ENCODE measurements at places on chromosomes 2 and 18.

- no peak overlapping the region for H3K27ac ChIP-seq
- H3K36me3 ChIP-seq: no peaks in the 10 kb centered on the region
- H3K4me1 ChIP-seq: no peaks in the 10 kb centered on the region
- H3K27me3 ChIP-seq: no peaks in the 10 kb centered on the region
These were observed 236.5 kb downstream of the AKAIN1 start for GRCh38 chr18:4960578-4960977.

DNA sequence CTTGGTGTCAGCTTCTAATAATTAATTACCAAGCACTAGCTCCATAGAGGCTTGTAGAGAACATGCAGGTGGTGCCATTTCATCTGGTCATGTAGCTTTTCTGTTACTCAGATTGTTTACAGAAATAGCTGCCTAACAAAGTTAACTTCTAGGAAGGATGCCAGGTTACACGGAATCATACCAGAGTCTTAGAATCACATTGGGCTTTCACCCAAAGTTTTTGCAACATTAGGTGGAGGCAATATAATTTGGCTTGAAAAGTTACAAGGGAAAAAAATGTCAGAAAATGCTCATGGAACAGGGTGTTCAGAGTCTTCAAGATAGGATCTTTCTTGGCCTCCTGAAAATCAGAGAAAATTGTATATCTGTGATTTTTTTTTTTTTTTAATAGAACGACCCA is 135.6 kb downstream of the ARHGAP15 start:
- H3K4me1 ChIP-seq: peaks cover 45% of the 10 kb centered on the region
- no peak for DNase-seq
- H3K36me3 ChIP-seq: peaks cover 56% of the 10 kb centered on the region
- no peaks in the 10 kb centered on the region for H3K27me3 ChIP-seq
- H3K27ac ChIP-seq: no peak overlapping the region

- no peak overlapping the region for H3K27ac ChIP-seq
- peaks cover 29% of the 10 kb centered on the region for H3K27me3 ChIP-seq
- peak; percentile 68 for DNase-seq
- no peak overlapping the region for H3K4me3 ChIP-seq
These were observed 92.6 kb downstream of the CMPK2 start for GRCh38 chr2:6773007-6773693.

DNA sequence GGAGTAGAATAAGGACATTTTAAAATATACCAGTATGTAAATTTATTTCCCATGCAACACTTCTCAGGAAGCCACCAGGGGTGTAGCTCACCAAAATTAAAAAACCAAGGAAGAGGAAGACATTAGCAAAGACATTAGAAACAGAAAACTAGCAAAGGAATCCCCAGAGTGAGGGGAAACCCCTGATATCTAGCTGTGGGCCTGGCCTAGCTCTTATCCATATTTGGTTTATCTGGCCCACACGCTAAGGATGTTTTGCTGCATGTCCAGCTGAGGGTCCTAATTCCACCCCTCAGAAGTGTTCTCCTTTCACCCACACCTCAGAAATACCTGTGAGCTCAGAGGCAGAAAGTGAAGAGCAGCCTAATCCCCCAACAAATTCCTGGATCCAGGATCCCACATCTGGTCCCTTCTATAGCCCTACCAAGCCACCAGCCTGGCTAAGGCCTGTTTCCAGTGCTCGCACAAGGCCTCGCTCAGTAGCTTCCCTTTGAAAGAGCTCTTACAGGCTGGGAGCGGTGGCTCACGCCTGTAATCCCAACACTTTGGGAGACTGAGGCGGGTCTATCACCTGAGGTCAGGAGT is 17.4 kb downstream of the OSBPL1A start:
- no peaks in the 10 kb centered on the region for H3K4me1 ChIP-seq
- DNase-seq: no peak
- peaks cover 1% of the 10 kb centered on the region for H3K27me3 ChIP-seq
- no peak overlapping the region for H3K4me3 ChIP-seq
- no peak overlapping the region for H3K27ac ChIP-seq
- H3K36me3 ChIP-seq: no peaks in the 10 kb centered on the region

- H3K27ac ChIP-seq: no peak overlapping the region
- no peak for DNase-seq
- H3K27me3 ChIP-seq: no peaks in the 10 kb centered on the region
- H3K4me1 ChIP-seq: peaks cover 42% of the 10 kb centered on the region
- H3K4me3 ChIP-seq: peak overlapping the region; percentile 58
These were observed 1.6 kb downstream of the SMARCAL1 start for GRCh38 chr2:216413882-216414281.

- no peak overlapping the region for H3K27ac ChIP-seq
- no peaks in the 10 kb centered on the region for H3K4me1 ChIP-seq
- DNase-seq: no peak
- H3K4me3 ChIP-seq: no peak overlapping the region
These were observed 353.9 kb upstream of the SPHKAP start for GRCh38 chr2:228535396-228535795.

DNA sequence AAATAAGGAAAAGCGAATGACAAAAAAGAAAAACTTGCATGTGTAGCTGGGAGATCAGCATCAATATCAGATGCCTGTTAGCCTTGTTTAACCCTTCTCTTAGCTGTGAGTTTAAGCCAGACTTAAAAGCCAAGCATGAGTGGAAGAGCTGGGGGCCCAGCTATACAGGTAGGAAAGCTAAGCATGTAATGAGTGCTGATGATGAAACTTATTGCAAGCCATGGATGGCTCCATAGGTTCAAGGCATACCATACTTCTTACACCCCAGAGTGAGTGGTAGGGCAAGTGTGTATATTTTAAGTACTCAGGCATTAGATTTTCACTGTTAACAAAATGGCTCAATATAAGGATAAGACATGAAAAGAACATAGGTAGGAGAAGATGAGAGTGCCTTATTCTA is 28.0 kb downstream of the RBBP8 start:
- no peak for DNase-seq
- H3K4me3 ChIP-seq: no peak overlapping the region
- no peak overlapping the region for H3K27ac ChIP-seq
- peaks cover 41% of the 10 kb centered on the region for H3K36me3 ChIP-seq
- H3K4me1 ChIP-seq: peaks cover 5% of the 10 kb centered on the region

DNA sequence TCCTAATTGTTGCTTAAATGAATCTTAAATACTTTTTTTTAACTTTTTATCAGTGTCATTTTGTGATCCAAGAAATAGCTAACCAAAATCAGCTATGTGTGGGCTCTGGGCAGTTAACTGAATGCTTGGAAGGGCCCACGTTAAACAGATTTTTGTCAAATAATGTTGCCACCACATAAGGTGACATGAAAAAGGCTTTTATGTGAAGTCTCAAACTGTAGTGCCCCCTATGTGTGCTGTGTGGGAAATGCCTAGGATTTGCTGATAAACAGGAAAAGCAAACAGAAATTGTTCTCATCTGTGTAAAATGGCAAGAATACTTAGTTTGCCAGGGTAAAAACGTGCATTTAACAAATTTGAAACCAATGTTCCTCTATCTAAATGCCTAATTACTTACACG is 242.2 kb downstream of the ZNF516 start:
- H3K36me3 ChIP-seq: no peaks in the 10 kb centered on the region
- peaks cover 2% of the 10 kb centered on the region for H3K27me3 ChIP-seq
- no peaks in the 10 kb centered on the region for H3K4me1 ChIP-seq
- DNase-seq: no peak
- H3K27ac ChIP-seq: no peak overlapping the region

GRCh38 chr2:183250472-183250871 is 126.2 kb downstream of the NUP35 start:
- no peaks in the 10 kb centered on the region for H3K36me3 ChIP-seq
- peaks cover 3% of the 10 kb centered on the region for H3K27me3 ChIP-seq
- no peaks in the 10 kb centered on the region for H3K4me1 ChIP-seq
- no peak overlapping the region for H3K27ac ChIP-seq
- no peak overlapping the region for H3K4me3 ChIP-seq

DNA sequence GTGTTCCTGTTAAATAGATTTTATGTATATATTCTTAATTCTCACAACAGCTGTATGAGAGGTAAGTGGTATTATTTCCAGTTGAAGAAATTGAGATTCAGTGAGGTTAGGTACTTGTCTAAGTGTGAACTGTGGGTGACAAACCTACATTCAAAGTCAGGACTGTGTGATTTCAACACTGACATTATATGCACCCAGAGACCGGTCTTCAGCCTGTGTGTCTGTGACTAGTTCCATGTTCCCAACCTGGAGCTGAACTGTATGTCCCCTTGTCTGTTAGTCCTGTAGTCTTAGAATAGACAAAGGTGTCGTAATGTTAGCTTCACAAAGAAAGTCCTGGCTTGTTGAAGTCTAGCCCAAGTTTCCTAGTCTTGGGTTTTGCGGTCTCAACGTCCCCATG is 17.4 kb downstream of the PLEKHB2 start:
- H3K27me3 ChIP-seq: no peaks in the 10 kb centered on the region
- peaks cover 56% of the 10 kb centered on the region for H3K36me3 ChIP-seq
- H3K4me3 ChIP-seq: no peak overlapping the region
- peaks cover 5% of the 10 kb centered on the region for H3K4me1 ChIP-seq
- no peak for DNase-seq

GRCh38 chr2:2663401-2664036 is 332.4 kb upstream of the MYT1L start:
- no peak overlapping the region for H3K27ac ChIP-seq
- DNase-seq: no peak
- no peaks in the 10 kb centered on the region for H3K4me1 ChIP-seq
- H3K4me3 ChIP-seq: no peak overlapping the region

DNA sequence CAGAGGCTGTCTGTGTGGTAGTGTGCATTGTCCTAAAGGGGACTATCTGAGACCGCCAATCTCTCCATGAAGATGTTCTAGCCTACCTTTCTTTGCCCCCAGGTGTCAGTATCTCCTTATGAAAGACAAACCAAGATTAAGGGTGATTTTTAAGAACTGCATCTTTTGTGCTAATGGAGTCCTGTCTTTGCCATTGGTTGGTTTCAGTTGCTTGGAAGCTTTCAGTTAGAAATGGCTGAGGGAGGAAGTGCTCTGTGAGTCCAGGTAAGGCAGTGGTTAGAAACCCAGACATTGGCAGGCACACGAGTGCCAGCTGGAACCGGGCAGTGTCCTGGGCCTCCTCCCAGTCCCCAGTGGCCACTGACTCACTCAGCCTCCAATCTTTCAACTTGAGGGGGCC is 111.3 kb downstream of the DOCK10 start:
- no peaks in the 10 kb centered on the region for H3K27me3 ChIP-seq
- H3K27ac ChIP-seq: peak overlapping the region; percentile 92
- peak overlapping the region; percentile 54 for H3K4me3 ChIP-seq
- no peak for DNase-seq

DNA sequence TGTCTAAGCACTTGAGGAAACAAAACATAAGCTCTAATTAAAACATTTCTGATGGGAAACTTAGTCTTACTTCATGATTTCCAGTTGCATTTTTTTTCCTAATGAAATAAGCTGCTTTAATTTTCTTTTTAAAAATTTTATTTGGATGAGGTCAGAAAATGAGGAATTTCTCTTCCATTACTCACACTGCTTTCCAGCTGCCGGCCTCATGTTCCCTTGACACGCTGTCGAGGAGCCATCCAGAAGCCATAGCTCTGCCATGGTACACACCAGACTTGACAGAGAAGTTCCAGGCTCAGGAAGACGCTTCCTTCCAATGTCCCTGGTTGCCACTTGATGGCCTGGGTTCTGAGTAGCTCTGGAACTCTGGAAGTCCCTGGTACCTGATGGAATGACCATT is 12.1 kb upstream of the MAPRE2 start:
- no peaks in the 10 kb centered on the region for H3K27me3 ChIP-seq
- peak overlapping the region; percentile 89 for H3K27ac ChIP-seq
- peaks cover 9% of the 10 kb centered on the region for H3K36me3 ChIP-seq
- no peak for DNase-seq

DNA sequence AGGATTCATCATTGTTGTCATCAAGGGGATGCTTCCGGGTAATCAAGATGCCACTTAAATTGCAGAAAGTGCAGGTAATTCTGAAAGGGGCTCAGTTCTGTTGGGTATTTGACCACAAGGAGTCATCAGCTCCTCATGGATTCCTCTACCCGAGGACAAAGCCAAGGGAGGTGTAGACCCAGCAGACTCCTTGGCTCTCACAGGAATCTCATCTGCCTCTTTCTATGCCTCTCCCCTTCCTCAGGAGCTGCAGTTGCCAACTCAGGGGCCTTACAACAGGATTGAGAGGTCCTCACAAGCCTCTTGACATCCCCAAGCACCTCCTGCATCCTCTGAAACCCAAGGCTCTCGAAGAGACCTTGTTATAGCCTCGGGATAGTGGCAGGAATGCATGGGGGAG is 44.0 kb downstream of the ITGB6 start:
- no peaks in the 10 kb centered on the region for H3K4me1 ChIP-seq
- no peaks in the 10 kb centered on the region for H3K36me3 ChIP-seq
- H3K27me3 ChIP-seq: peaks cover 21% of the 10 kb centered on the region
- H3K4me3 ChIP-seq: no peak overlapping the region
- no peak for DNase-seq

DNA sequence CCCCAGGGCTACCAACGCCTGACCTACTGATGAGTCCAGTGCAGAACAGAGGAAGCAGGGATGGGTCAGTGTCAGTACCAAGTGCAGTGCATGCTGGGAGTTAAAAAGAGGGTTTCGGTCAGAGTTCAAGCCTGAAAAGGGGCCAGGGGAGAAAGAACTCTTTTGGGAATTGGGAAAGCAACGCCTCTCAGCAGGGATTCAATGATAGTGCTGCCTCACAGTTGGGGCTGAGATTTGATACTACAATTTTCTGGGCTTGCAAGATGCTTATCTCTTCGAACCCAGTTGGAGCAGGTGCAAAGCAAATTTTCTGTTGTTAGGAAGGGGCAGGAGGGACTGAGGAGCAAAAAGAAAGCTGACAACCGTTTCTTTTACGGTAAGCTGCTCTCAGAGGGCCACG is 82.6 kb downstream of the CERKL start:
- no peak for DNase-seq
- no peak overlapping the region for H3K4me3 ChIP-seq
- H3K27me3 ChIP-seq: peaks cover 15% of the 10 kb centered on the region
- H3K27ac ChIP-seq: no peak overlapping the region
- no peaks in the 10 kb centered on the region for H3K36me3 ChIP-seq

DNA sequence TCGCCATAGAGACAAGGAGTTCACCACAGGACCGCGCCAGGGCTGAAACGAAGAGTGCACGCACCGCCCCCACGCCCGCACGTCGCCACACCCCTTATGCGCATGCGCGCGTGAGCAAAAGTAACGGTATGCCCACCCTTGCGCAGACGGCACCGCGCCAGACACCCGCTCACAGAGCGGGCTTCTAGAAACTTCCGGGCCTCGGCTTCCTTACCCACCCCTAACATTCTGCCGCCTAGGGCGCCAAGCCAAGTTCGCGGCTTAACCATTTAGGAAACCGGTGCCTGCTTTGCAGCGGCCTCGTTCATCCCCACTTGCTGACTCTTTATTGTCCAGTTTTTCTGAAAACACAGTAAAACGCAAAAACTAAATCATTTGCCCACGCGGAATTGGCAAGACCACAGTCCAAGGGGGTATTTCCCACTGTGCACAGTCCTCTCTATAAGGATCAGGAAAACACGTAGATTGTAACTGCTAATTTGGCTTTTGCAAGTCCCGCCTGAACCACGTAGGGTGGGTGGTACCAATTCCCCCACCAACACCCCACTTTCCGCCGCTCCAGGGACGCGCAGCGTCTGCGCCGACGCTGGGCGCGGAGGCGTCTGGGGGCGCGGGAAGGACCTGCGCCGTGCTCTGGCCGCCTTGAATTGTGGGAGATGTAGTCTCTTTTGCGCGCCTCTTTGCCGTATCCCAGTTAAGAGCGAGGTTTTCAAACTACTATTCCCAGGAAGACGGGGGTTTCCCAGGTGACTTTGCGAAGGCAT is at the start of the genes FBXO15 and TIMM21:
Gene FBXO15, minus strand, starts transcription at position 56 of the 764 bp plus-strand sequence. Its CDS starts 49 bp downstream, at position 7.
Gene TIMM21, plus strand, starts transcription at position 745 of the 764 bp plus-strand sequence. CDS start 286 bp downstream, outside the sequence.
- H3K27me3 ChIP-seq: peaks cover 2% of the 10 kb centered on the region
- H3K27ac ChIP-seq: peak within 1 kb of the TSS; percentile 98
- peak within 1 kb of the TSS; percentile 90 for H3K4me3 ChIP-seq
- peaks cover 49% of the 10 kb centered on the region for H3K4me1 ChIP-seq
- peaks cover 4% of the 10 kb centered on the region for H3K36me3 ChIP-seq

Measured in activated CD4-positive, alpha-beta memory T cell treated with anti-CD3 and anti-CD28 coated beads, Interleukin-2, amount 10 ng/mL, durations not matched to agents 7 days and 5 days (primary cell).